ENCODE measurements at places on chromosomes 11 and 22. TPM values are rescaled to one million over a fixed set of nuclear protein-coding genes. Genes with fewer than 3 reads are reported as not detected.

Gene KCNJ1
- not detected for total RNA-seq

Gene DCHS1
- total RNA-seq: 23.9 TPM

Gene KBTBD3
- 0.73 TPM for total RNA-seq

Gene LDHAL6A
- total RNA-seq: not detected

Gene PHLDA2
- 51.2 TPM for total RNA-seq

Gene DBX1
- total RNA-seq: not detected
